CD4-positive, CD25-positive, alpha-beta regulatory T cell (primary cell): ENCODE measurements at places on chromosomes 13 and 19.

DNA sequence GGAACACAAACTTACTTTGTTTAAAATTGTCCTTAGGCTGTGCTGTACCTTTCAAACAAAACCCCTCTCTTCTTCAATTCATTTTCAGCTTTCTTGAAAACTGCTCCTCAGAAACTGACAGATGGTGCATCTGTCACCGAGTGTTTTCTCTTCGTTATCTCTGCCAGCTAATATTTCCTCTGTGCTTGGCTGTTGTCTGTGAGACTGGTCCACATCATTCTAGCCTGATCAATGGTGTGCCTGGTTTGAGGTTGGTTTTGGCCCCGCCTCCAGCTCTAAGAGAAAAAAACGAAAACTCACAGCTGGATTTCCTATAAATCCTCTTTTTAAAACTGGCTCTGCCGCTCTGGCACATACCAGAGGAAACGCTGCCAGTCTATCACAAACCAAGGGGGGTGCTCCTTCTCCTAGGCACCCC is 79.7 kb downstream of the STARD13 start:
- peaks cover 11% of the 10 kb centered on the region for H3K27me3 ChIP-seq
- no peaks in the 10 kb centered on the region for H3K36me3 ChIP-seq

DNA sequence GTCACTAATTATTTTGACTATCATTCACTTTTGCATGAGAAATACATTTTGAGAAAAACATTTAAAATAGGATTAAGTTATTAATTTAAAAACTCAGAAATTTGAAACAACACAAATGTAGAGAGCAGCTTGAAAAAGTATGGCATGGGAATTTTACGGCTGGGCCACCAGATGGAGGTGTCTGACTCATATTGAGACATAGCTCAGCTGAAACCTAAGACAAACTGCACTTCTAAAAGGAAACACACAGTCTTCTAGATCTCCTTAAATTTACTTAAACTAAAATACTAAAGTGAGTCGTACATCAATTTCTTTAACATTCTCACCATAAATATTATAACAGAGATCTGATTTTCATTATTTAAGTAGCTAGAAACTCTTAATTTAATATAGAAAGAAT is 41.9 kb upstream of the POSTN start:
- H3K36me3 ChIP-seq, result no peaks in the 10 kb centered on the region
- H3K4me1 ChIP-seq, result no peaks in the 10 kb centered on the region
- H3K4me3 ChIP-seq, result no peak overlapping the region
- DNase-seq, result no peak

- peak; percentile 46 for DNase-seq
- H3K27ac ChIP-seq, result no peak overlapping the region
- no peaks in the 10 kb centered on the region for H3K36me3 ChIP-seq
- H3K4me3 ChIP-seq, result no peak overlapping the region
- peaks cover 8% of the 10 kb centered on the region for H3K4me1 ChIP-seq
Observed at GRCh38 chr13:30158774-30159445, 148.4 kb downstream of the KATNAL1 start.

- H3K36me3 ChIP-seq, result no peaks in the 10 kb centered on the region
- no peak for DNase-seq
- H3K4me1 ChIP-seq, result no peaks in the 10 kb centered on the region
- no peaks in the 10 kb centered on the region for H3K27me3 ChIP-seq
Observed at GRCh38 chr13:39501702-39502324, 101.2 kb downstream of the LHFPL6 start.

DNA sequence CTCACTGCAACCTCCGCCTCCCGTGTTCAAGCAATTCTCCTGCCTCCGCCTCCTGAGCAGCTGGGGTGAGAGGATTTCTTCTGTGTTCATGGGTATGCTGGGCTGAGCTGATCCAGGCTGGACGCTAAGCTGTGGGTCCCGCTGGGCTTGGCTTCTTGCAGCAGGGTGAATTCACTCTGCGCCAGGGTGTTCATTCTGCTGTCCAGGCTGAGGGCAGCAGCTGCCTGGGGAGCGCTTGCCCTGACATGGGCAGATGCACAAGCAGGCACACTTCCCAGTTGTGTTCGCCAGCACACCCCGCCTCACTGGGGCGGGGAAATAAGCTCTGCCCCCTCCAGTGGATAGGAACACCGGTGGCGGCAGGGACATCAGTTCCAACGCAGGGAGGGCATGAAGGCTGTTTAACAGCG is 7.3 kb upstream of the INAFM1 start:
- no peak overlapping the region for H3K27ac ChIP-seq
- H3K36me3 ChIP-seq, result peaks cover 39% of the 10 kb centered on the region
- no peak for DNase-seq
- no peaks in the 10 kb centered on the region for H3K27me3 ChIP-seq
- H3K4me1 ChIP-seq, result peaks cover under 1% of the 10 kb centered on the region
- no peak overlapping the region for H3K4me3 ChIP-seq

GRCh38 chr19:44587963-44588770 is 25.2 kb upstream of the IGSF23 start:
- no peaks in the 10 kb centered on the region for H3K4me1 ChIP-seq
- H3K27me3 ChIP-seq, result no peaks in the 10 kb centered on the region
- H3K36me3 ChIP-seq, result no peaks in the 10 kb centered on the region
- DNase-seq, result no peak
- no peak overlapping the region for H3K4me3 ChIP-seq
- no peak overlapping the region for H3K27ac ChIP-seq

- no peak overlapping the region for H3K27ac ChIP-seq
- no peak for DNase-seq
- no peaks in the 10 kb centered on the region for H3K4me1 ChIP-seq
- peaks cover 2% of the 10 kb centered on the region for H3K27me3 ChIP-seq
- H3K4me3 ChIP-seq, result no peak overlapping the region
Observed at GRCh38 chr13:101527130-101527529, 74.7 kb downstream of the ITGBL1 start.

- no peaks in the 10 kb centered on the region for H3K27me3 ChIP-seq
- H3K27ac ChIP-seq, result no peak overlapping the region
- no peaks in the 10 kb centered on the region for H3K36me3 ChIP-seq
- H3K4me1 ChIP-seq, result peaks cover 6% of the 10 kb centered on the region
Observed at GRCh38 chr19:7489609-7490044, 792 bp upstream of the PEX11G start.

DNA sequence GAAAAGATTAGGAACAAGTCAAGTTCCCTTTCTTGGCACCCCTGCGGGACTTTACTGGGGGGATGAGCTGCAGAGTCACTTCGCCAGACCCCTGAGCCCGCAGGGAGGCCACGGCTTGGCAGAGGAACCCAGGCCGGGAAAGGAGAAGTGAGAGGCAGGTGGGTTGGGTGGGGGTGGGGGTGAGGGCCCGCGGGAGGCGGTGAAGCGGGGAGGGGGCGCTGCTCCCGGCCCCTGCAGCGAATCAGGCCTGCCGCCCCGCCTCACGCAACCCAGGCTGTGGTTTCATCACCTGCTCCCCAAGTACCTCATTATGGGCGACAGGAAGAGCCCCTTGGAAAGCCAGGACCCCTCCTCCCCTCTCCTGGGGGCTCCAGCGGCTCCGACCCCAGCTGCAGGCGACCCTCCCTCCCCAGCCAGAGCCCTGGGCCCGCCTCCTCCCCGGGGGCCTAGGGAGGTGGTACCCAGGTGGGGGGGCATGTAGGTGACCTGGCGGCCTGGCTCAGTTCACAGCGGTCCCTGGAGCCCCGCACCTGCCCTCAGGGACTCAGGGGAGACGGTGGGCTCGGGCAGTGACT is 9.5 kb downstream of the MEF2B start:
- H3K4me1 ChIP-seq, result no peaks in the 10 kb centered on the region
- no peaks in the 10 kb centered on the region for H3K27me3 ChIP-seq
- H3K36me3 ChIP-seq, result peaks cover 2% of the 10 kb centered on the region

GRCh38 chr13:27704681-27705080 is 83.0 kb downstream of the POLR1D start:
- no peak overlapping the region for H3K4me3 ChIP-seq
- no peaks in the 10 kb centered on the region for H3K36me3 ChIP-seq
- peaks cover 22% of the 10 kb centered on the region for H3K27me3 ChIP-seq
- no peak overlapping the region for H3K27ac ChIP-seq
- no peaks in the 10 kb centered on the region for H3K4me1 ChIP-seq

- H3K4me1 ChIP-seq, result peaks cover 63% of the 10 kb centered on the region
- no peak for DNase-seq
- no peak overlapping the region for H3K4me3 ChIP-seq
- no peak overlapping the region for H3K27ac ChIP-seq
Observed at GRCh38 chr19:39946532-39946931, 12.1 kb upstream of the FCGBP start.

DNA sequence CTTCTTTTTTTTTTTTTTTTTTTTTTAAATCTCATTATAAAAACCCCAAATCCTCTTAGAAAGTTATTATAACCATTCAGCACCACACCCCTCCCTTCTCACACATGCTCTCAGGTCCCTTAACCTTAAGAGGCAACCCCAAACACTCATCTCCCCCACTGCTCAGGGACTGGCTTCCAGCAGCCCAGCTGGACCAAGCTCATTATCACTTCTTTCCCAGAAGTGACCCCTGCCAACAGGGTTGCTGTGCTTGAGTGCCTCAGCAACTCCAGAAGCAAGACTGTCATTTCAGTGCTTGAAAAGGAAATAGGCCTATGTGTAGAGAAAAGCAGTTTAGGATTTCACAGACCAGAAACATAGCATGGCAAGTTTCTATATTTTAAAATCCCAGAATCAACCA is 84.3 kb downstream of the SLAIN1 start:
- no peak for DNase-seq
- no peak overlapping the region for H3K4me3 ChIP-seq

DNA sequence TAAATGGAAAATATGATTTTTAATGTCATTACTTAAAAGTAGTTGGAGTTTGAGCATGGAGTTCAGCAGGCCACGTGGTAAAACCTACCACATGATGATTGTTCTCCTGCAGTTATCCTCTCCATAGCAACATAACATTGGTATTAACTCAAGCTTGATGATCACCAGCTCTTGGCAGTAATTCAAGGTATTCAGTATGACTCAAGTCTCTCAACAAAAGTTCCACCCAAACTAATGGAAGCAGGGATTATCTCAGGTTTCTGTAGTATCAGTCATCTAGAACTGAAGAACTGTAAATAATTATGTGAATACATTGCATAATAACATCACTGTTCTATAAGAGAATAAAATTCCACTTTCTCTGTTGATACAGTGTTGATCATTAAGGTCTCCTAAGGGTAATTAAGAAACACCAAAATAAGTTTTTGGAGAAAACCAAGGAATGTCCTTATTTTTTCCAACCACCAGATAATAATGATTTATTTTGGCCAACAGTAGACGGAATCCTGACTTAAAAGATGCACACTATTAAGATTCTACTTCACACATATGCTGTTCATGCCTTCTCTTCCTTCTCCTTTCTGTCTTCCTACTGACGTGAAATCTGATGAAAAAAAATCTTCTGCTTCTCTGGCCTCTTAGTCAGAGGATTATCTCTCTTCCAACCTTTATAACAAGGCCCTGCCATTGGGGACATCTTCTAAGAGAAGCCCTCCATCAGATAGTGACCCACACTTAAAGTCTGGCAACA is 1092.3 kb downstream of the EFNB2 start:
- H3K36me3 ChIP-seq, result no peaks in the 10 kb centered on the region
- no peaks in the 10 kb centered on the region for H3K27me3 ChIP-seq
- no peak overlapping the region for H3K27ac ChIP-seq
- H3K4me3 ChIP-seq, result no peak overlapping the region
- H3K4me1 ChIP-seq, result no peaks in the 10 kb centered on the region
- DNase-seq, result no peak

DNA sequence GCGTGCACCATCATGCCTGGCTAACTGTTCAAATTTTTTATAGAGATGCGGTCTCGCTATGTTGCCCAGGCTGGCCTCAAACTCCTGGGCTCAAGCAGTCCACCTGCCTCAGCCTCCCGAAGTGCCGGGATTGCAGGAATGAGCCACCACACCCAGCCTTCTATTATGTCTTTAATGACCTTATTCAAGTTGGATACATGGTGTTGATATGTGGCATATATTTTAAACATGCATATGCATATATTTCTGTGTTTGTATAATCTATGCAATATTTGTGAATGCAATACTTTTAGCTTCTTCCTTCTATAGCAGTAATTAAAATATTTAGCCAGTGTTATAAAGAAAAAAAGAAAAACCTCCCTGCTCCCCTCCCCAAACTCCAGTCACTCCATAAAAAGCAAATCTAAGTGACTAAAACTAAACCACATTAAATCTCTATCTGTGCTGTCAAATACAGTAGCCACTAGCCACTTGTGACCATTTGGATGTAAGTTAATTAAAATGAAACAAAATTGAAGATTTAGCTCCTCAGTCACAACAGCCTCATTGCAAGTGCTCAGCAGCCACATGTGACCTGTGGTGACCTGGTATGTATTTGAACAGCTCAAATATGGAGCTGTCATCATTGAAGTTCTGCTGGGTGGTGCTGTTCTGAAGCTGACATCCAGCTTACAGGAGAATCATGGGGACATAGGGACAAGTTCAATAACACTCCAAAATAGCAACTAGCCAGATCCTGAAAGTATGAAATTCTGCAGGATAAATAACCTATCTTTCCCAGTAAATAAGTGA is 27.4 kb downstream of the FCGBP start:
- H3K36me3 ChIP-seq, result no peaks in the 10 kb centered on the region
- no peak for DNase-seq
- H3K27me3 ChIP-seq, result no peaks in the 10 kb centered on the region

DNA sequence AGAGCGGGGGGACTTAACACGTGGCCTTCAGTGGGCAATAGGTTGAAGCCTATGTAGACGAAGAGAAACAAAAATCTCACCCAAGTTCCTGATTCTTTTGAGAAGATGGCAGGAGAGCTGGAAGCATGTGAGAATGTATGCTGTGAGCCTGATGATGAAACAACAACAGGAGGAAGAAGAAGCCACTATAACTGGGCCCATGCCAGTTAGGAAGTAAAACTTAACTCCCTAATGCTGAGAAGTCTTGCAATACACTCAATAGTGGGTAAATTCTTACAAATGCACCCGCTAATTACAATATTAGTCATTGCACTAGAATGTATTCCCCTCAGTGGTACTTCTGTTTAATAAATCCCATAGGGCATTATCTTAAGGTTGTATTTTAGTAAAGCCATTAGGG is 9.1 kb downstream of the PCDH17 start:
- H3K27ac ChIP-seq, result no peak overlapping the region
- H3K27me3 ChIP-seq, result no peaks in the 10 kb centered on the region
- no peaks in the 10 kb centered on the region for H3K4me1 ChIP-seq
- no peaks in the 10 kb centered on the region for H3K36me3 ChIP-seq
